ENCODE measurements at places on chromosomes 7 and 10. TPM values are rescaled to one million over a fixed set of nuclear protein-coding genes. Genes with fewer than 3 reads are reported as not detected.

The ACTL6B gene
- not detected for total RNA-seq

- DNase-seq, result no peak
- no peaks in the 10 kb centered on the region for H3K36me3 ChIP-seq
- peaks cover 5% of the 10 kb centered on the region for H3K4me1 ChIP-seq
- no peak overlapping the region for H3K27ac ChIP-seq
Observed at GRCh38 chr7:40645197-40645596, 510.4 kb downstream of the SUGCT start.

- no peak overlapping the region for H3K4me3 ChIP-seq
- no peak for DNase-seq
- no peaks in the 10 kb centered on the region for H3K27me3 ChIP-seq
- no peak overlapping the region for H3K27ac ChIP-seq
- no peaks in the 10 kb centered on the region for H3K36me3 ChIP-seq
- no peaks in the 10 kb centered on the region for H3K4me1 ChIP-seq
Observed at GRCh38 chr7:43769791-43770465, 11.4 kb downstream of the BLVRA start.

DNA sequence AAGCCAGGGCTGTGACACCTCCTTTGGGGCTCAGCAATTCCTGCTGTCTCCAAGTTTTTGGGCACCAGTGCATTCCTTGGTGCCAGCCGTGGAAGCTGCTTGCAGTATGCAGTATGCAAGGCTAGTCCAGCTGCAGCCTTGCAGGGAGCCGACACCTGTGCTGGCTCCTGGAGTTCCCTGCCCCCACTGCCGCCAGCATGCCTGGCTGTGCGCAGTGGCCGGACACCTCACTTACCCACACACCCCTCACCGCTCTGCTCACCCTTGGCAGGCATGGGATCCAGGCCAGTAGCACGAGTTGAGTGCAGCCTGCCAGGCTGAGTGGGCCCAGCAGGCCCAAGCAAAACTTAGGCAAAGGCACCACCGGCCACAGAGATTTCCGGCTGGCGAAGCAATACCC is 77.4 kb downstream of the SAMD9 start:
- no peaks in the 10 kb centered on the region for H3K27me3 ChIP-seq
- no peak overlapping the region for H3K27ac ChIP-seq
- H3K4me3 ChIP-seq, result no peak overlapping the region

- no peak overlapping the region for H3K4me3 ChIP-seq
- no peak for DNase-seq
- no peaks in the 10 kb centered on the region for H3K4me1 ChIP-seq
- H3K27ac ChIP-seq, result no peak overlapping the region
- H3K27me3 ChIP-seq, result no peaks in the 10 kb centered on the region
- H3K36me3 ChIP-seq, result no peaks in the 10 kb centered on the region
Observed at GRCh38 chr7:158237672-158238335, 349.8 kb downstream of the PTPRN2 start.

DNA sequence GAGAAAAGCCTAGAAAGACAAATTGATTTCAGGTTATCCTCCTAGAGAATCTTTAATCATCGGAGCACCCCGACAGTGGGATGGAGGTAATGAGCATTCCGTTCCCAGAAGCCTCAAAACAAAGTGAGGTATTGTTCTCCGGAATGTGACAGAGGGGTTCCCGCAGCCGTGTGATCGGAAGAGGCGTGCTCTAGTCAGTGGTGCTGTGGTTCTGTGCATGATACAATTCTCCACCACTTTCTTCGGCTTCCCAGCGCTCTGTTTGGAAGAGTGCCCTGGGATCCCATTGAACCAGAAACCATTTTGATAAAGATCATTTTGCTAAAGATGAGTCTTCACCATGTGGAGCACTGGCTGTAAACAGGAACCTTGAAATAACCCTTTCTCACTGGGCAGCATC is 434.6 kb downstream of the PAXIP1 start:
- H3K36me3 ChIP-seq, result no peaks in the 10 kb centered on the region
- no peak overlapping the region for H3K4me3 ChIP-seq
- H3K27me3 ChIP-seq, result no peaks in the 10 kb centered on the region
- no peak overlapping the region for H3K27ac ChIP-seq
- H3K4me1 ChIP-seq, result no peaks in the 10 kb centered on the region

GRCh38 chr10:58637352-58637751 is 124.7 kb downstream of the BICC1 start:
- H3K27ac ChIP-seq, result no peak overlapping the region
- no peaks in the 10 kb centered on the region for H3K27me3 ChIP-seq
- no peak for DNase-seq
- H3K36me3 ChIP-seq, result no peaks in the 10 kb centered on the region
- no peak overlapping the region for H3K4me3 ChIP-seq

- no peaks in the 10 kb centered on the region for H3K4me1 ChIP-seq
- no peak overlapping the region for H3K27ac ChIP-seq
- no peaks in the 10 kb centered on the region for H3K27me3 ChIP-seq
- no peaks in the 10 kb centered on the region for H3K36me3 ChIP-seq
Observed at GRCh38 chr10:70905071-70906021, 17.0 kb upstream of the PCBD1 start.

GRCh38 chr10:99433378-99434020 is 3.1 kb upstream of the GOT1 start:
- H3K27me3 ChIP-seq, result no peaks in the 10 kb centered on the region
- no peak overlapping the region for H3K27ac ChIP-seq
- no peak overlapping the region for H3K4me3 ChIP-seq
